ENCODE measurements at places on chromosomes 2 and 18.
A peak's percentile ranks its signal among the peaks of the same experiment; 100 is the strongest.

GRCh38 chr18:8987241-8987640, 115.3 kb upstream of the NDUFV2 start:
- DNase-seq = no peak

GRCh38 chr2:77602771-77603170, 80.6 kb upstream of the LRRTM4 start:
- DNase-seq = no peak

DNA sequence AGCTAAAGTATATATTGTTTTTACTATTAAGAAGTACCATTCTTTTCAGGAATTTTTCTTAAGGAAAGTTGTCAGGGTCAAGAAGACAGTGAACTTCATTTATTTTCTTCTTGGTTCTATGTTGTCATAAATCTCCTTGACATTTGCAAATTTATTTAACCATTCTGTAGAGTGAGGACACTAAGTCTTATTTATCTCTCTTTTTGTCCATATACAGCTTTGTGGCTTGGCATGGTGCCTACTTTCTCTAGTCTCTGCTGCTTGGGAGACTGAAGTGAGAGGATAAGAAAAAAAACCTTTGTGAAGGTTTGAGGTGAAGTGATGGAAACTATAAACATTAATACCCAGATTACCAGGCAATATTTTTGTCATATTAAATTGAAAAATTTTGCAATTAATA, 1389.4 kb downstream of the SUCLG1 start:
- peak; percentile 79 for DNase-seq

DNA sequence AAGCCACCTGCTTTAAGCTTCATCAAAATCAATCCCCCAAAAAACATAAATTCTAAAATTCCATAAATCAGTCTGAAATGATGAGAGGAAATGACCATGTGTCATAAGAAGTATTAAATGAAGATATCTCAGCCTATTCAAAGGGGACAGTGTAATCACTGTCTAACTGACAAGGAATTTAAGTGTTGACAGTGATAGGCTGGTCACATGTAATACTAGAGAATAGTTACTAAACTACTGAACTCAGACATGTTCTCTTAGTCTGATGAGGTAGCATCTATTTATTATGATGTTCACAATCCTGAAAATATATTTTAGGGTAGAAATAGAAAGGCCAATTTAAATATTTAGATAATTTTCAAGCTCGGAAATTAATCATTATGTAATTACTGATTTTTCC, 216.1 kb downstream of the L3MBTL4 start:
- DNase-seq = no peak

GRCh38 chr2:46333912-46334311, 36.7 kb downstream of the EPAS1 start:
- no peak for DNase-seq

DNA sequence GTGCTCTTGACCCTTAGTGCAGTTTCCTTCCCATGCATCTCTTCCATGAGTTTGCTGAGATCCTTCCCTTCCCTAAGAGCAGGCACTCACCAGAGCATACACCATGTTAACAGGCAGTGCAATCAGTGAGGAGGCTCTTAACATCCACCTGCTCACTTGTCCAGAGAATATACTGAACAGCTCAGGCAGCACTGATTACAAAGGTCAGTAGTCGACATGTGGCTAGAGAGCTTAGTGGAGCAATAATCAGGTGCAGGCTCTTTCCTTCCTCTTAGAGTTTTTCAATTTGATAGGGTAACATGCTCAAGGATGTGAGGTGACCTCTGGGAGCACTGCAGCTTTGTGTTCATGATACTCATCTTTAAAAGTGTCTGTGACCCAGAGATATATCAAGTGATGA, 144.1 kb upstream of the SETBP1 start:
- DNase-seq = no peak

DNA sequence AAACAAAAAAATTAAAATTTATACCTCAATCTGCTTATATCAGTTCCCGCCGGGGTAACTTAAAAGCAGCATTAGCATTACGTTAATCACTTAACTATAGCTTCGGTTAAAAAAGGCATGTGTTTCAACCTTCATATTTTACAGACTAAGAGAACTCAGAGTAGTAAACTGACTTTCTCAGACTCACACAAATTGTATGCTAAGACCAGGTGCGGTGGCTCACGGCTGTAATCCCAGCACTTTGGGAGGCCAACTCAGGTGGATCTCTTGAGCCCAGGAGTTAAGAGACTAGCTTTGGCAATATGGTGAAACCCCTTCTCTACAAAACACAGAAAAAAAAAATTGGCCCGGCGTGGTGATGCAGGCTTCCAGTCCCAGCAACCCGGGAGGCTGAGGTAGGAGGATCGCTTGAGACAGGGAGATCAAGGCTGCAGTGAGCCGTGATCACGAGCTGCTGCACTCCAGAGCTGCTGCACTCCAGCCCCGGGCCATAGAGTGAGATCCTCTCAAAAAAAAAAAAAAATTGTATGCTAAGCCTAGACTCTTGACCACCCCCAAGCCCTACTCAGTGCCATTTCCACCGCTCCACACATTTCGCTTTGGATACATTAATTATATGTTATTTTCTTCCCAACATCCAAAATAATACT, 2.4 kb downstream of the HNRNPLL start:
- DNase-seq = peak; percentile 64

DNA sequence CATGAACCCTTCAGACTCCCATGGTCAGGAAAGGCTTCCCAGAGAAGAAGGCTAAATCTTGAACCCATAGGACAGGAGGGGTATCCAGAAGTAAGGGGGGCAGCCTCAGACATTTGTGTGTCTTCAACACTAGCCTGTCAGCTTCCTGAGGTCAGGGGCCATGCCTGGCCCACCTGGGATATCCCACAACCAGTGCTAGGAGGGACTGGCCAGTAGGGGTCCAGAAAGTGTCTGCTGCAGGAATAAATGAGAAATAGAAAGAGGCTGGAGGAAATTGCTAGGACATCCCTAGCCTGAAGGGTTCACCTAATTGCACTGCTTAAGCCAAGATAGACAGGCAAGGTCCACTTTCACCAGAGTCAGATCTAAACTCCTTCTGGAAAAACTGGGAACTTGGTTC, 799.6 kb upstream of the ID2 start:
- DNase-seq = no peak

DNA sequence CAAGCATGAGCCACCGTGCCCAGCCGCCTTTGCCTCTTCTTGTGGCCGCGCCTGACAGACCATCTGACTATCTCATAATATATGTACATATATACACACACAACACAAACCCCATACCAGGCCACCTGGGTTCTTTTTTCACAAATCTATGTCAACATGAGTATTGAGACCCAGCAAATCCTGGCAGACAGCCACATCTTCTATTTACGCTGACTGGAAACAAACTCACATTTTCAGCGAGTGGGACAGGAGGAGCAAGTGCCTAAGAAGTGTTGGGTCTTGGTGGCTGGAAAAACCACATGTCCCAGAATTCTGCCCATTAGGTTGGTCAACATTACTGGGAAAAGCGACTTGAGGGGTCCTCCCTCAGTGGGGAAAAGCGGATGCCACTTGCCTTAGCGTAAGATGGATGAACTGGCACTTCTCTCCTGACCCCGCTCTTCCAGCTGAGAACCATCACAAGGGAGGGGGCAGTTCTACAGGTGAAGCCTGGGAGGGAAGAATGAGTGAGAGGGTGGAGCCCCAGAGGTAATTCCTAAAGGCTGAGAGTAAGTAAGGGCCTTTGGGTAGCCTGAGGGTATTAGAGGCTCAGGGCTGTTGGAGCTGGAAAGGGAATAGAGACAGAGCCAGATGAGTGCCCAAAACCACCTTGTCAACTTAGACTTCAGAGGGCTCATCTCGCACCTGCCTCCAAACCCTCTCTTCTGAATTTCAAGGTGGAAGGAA, 1.9 kb downstream of the SCYGR3 start:
- no peak for DNase-seq

DNA sequence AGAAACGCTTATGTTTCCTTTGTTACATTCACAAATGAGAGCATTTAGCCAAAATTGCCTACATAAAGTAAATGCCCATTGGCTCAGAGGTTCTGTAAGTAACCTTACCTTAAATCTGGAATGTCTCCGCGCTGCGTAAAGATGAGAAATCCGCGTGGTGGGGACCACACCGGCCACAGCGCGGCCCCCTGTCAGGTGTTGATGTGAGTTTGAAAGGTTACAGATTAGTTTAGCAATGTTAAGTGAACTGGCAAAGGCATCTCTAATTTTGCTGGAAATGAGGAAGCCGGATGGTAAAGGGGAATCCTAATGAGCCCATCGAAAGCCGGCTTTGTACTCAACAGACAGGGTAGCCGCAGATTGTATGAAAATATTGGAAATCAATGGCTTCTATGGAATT, 11.8 kb downstream of the SALL3 start:
- no peak for DNase-seq

GRCh38 chr18:70022636-70023035, 75.0 kb upstream of the CD226 start:
- no peak for DNase-seq

GRCh38 chr2:122780251-122780650, 1024.8 kb downstream of the TSN start:
- DNase-seq = peak; percentile 65

DNA sequence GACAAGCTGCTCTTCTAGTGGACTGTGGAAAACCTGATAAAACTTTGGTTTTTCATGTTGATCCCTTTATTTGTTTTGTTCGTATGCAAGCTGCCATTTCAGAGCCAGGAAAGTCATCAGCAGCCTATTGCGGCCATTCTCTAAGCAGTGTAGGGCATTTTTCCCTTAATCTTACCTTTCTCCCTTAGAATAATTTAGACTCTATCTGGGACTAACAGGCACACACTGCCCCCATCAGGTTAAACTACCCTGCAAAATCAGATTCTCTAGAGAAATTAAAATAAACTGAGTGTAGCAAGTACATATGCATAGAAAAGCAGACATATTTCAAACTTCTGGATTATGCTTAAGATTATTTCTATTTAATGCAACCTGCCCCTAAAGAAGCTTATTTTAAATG, 347.5 kb downstream of the METTL4 start:
- peak; percentile 86 for DNase-seq

- no peak for DNase-seq
Observed at GRCh38 chr18:49911427-49911826, 98.1 kb upstream of the ACAA2 start.

GRCh38 chr18:25306671-25307070, 45.3 kb downstream of the ZNF521 start:
- DNase-seq = peak; percentile 24

DNA sequence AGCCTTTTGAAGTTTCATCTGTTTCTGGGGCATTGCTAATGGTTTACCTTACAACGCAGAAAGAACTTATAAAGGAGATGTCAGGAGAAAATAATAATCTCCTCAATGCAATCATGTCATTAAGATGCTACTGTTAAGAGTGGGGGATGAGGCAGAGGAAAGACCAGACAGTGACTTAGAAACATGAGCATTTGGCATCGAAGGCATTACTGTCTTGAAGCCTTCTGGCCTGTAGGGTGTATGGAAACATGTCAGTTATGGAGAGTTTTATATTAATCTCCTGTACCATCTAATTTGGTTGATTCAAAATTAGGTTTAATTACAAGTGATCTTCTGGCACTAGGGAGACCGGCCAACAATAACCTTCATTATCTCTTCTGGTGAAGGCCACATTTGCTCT, 32.5 kb downstream of the CDC42EP3 start:
- no peak for DNase-seq

DNA sequence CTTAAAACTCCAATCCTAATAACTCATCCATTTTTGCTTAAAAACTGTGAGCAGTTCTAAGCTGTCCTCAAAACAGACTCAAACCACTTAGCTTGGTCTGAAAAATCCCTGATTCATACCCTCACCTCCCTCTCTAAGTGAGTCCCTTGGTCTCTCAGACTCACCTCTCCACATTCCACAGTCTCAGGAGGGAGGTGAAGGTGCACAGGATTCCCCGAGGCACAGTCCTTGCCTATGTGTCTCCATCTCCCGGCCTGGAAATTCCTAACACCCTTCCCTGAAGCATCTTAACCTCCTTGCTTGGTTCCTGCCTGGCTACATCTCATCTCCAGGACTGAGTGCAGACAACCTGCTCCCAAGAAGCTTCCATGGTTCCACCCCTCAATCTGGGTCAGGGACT, 45.0 kb downstream of the CYRIA start:
- DNase-seq = no peak

- DNase-seq = no peak
Observed at GRCh38 chr2:135586148-135586547, 54.9 kb downstream of the R3HDM1 start.

GRCh38 chr2:200225951-200226350, 80.5 kb upstream of the SPATS2L start:
- DNase-seq = no peak

DNA sequence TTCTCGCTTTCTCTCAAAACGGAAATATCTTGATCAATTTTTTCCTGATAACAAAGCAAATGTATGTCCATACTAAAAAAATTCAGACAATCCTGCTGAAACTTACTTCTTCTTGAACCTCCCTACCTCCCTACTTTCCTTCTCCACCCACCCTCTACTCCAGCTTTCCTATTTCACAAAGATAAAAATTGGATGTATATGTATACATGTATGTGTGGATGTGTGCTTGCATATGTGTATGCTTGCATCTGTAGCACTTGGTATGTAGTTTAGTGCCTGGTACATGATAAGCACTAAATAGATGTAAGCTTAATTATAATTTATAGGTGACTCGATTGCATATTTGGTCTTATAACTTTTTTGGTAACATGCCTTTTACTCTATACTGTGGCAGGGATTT, 167.5 kb upstream of the ITGA4 start:
- DNase-seq = no peak

DNA sequence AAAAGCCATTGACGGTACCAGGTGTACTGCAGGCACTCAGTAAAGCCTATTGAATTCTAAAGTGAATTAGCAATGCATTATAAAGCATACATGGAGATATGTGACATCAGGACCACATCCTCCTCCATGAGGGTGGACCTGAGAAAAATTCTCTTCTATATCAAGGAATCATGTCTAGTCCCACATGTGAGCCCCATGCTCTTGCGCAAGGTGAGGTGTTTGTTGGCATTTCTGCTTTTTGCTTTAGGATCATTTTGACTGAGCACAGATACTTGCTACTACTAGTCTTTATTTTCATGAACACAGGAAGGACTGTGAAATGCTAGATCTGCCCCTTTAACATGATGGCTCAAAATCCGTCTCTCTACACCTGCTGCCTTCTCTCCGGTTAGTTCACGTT, 183.9 kb downstream of the CD226 start:
- DNase-seq = no peak

GRCh38 chr2:241990466-241990865, 120.9 kb downstream of the RTP5 start:
- DNase-seq = no peak

- peak; percentile 30 for DNase-seq
Observed at GRCh38 chr2:151614606-151615306, 119.5 kb downstream of the NEB start.

- DNase-seq = peak; percentile 96
Observed at GRCh38 chr2:217218269-217219163, 358.7 kb upstream of the TNP1 start.

DNA sequence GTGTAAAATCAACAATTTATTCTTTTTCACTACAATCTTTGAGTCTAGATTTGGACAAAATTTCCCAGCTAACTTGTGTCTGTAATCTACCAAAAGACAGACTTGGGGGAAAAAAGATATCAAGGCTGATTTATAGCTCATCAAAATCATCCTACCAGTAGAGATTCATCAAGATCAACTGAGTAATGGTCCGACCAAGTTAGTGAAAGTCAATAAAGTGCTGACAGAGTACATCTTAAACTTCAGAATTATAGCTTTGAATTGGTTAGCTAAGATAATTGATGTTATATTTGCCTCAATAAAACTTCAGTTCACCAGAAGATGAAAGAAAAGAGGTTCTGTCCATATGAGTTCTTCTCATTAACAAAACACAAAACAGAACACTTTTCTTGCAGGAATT, 207.1 kb upstream of the KYNU start:
- no peak for DNase-seq
